ENCODE measurements at places on chromosomes 2 and 18.

GRCh38 chr2:85582492-85582891 is 1.7 kb upstream of the VAMP5 start:
- no peak for DNase-seq

DNA sequence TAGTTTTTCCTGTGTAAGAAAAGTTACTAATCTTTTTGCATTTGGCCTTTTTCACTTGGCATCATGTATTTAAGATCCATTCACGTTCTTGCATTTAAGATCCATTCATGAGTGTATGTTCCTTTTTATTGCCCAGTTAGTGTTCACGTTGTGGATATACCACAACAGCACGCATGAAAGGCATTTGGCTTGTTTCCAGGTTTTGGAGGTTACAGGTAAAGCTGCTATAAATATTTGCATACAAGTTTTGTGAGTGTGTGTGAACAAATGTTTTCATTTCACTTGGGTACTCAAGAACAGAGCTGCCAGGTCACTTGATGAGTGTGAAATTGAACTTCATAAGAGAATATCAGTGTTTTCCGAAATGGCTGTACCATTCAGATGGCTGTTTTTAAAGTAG is 121.2 kb downstream of the CCBE1 start:
- DNase-seq: no peak

- no peak for DNase-seq
Observed at GRCh38 chr2:66781804-66782203, 346.9 kb downstream of the MEIS1 start.

GRCh38 chr2:121490584-121491133 is 40.0 kb upstream of the RNU4ATAC start:
- DNase-seq: no peak

DNA sequence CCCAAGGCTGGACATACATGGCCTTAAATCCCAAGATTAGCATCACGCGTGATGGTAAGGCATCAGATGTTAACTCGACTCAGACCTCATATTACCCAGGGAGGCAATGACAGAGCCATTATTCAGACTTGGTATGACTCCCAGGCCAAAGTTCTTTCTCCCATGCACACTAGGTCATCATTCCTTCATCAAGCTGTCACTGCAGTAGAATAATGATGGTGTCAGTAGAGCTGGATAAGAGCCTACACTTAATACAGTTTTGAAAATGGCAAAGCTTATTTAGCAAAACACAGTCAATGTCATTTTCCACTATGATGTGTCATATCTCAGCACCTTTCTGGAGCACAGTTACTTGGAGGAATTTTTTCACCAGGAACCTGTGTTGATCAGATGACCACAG is 663.3 kb downstream of the SUCLG1 start:
- no peak for DNase-seq

GRCh38 chr2:58812771-58813344 is 571.7 kb upstream of the FANCL start:
- no peak for DNase-seq

GRCh38 chr2:201057715-201058248 is 13.7 kb downstream of the HYCC2 start:
- no peak for DNase-seq

GRCh38 chr2:5946225-5947115 is 254.3 kb downstream of the SOX11 start:
- no peak for DNase-seq

DNA sequence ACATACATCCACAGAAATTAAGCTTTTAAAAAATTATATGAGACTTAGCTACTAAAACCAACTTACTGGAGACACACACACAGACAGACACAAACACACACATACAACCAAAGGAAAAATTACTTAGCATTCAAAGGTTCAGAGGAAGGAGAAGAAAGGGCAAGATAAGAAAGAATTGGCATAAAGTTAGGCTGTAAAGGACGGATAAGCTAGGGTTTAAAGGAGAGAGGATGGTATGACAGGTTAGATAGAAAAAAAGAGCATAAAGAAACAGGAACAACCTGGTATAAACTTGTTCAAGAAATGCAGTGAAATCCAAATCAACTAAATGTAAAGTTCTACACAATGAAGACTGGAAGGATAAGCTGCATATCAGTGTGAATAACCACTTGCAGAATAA is 73.4 kb downstream of the SLC66A3 start:
- DNase-seq: no peak

DNA sequence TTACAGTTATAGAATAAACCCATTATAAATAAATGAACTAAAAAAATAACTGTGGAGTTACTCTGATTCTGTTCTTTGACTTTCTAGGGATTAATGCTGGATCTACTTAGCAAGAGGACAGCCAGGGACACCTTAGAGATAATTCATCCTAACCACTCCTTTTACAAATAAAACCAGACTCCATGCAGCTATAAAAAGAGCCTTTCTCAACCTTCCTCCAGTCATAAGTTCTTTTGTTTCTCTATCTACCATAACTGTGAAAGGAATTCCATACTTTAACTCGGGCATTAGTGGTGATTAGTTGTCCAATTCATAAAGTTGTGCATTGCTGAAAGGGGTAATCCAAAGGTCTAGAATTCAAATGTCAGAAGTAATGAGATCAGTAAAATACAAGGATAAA is 682.4 kb downstream of the DPP10 start:
- DNase-seq: no peak

- no peak for DNase-seq
Observed at GRCh38 chr2:238287737-238288649, at the start of gene PER2. PER2 (minus strand) TSS chr2:238288610; CDS start chr2:238277936, 10,674 bp downstream.

GRCh38 chr2:213787869-213788268 is 503.6 kb downstream of the SPAG16 start:
- no peak for DNase-seq

DNA sequence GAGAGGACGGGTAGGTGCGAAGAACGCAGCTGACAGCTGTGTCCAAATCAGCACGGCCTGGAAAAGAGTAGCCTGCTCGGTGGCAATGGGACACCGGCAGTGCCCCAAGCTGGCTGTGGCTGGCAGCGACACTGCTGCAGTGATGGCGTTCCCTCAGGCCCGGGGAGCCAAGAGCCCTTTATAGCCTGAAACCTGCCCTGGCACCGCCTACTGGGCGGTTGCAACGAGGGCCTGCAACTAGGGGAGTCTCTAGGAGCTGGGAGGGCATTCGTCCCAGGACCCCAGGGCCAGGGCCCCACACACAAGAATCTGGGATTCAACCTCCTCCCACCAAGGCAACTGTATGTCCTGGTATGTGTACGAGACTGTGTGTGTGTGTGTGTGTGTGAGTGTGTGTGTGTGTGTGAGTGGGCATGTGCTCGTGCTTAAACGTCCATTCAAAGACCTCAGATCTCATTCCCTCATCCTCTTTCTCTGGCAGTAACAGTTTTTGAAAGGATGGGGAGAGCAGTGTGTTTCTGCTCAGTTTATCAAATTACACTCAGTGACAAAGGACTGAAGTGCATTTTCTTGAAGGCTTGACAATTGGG is 6.8 kb upstream of the CYP26B1 start:
- DNase-seq: no peak

Measured in stimulated activated CD8-positive, alpha-beta memory T cell treated with anti-CD3 and anti-CD28 coated beads, Interleukin-7, amount 100 ng/mL, for 1 hour (primary cell).